Eye (tissue), 1 donor: ENCODE measurements at places on chromosomes 1 and 21.
A peak's percentile ranks its signal among the peaks of the same experiment; 100 is the strongest.

- DNase-seq: no peak
These were observed 488.0 kb downstream of the LMO4 start for GRCh38 chr1:87816646-87817045.

DNA sequence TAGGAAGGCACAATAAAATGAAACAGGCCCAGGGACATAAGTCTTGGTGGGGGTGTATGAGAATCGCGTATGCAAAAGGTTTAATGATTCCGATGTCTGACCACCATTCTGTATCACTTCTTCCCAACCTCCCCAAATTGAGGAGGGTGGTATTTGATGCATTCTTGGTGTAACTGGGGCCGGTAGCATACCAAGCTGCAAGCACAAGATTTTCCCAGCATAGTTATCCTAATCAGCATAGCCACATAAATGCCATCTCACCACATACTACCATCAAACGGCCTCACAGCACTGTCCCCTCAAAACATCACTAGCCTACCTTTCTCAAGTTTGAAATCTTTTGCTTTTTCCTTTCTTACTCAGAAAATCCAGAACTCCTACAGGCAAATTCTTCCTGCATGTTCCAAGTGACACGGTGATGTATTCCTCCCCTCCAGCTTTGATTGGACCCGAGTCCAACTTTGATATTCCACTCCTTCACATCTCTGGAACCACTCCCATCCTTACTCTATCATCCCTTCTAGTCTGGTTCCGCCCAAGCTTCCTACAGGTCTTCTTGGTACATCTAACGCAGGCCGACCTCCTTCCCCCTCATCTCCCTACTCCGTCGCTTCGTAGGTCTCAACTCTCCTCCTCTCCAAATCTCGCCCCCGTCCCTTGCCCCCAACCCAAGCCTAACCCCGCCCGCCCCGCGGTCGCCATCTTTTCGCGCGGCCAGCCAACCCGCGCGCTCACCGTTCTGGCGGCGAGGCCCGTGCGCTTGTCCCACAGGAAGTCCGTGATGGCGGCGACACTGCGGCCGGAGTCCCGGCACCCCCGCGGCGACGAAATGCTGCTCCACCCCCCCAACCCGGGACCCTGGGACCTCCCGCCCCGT lies 600 bp downstream of the CLK2 start:
- DNase-seq: no peak

- peak; percentile 93 for DNase-seq
These were observed 5.3 kb downstream of the DSCAM start for GRCh38 chr21:40841524-40842196.

- DNase-seq: no peak
These were observed 393 bp downstream of the LYSMD1 start for GRCh38 chr1:151165281-151165737.

GRCh38 chr1:50268049-50268448 lies 155.2 kb downstream of the DMRTA2 start:
- peak; percentile 74 for DNase-seq

DNA sequence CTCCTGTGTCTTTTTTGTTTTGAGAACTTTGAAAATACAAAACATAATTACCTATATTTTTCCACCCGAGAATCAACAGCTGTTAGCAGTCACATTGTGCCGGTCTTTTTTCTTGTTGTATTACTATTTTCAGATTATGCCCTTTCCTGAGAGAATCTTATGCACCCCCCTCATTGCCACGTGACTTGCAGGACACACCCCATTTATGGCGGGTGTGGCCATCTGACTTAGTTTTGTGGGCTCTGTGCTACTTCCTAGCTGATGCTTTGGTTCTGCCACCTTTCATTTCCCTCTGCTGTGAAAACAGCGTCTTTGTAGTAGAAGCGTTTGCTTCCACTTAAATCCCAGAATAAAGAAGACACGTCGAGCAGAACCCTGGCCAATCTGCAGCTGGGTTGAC lies 82.8 kb upstream of the SOX13 start:
- no peak for DNase-seq

GRCh38 chr1:178092878-178093493 lies 918 bp upstream of the RASAL2 start:
- no peak for DNase-seq

DNA sequence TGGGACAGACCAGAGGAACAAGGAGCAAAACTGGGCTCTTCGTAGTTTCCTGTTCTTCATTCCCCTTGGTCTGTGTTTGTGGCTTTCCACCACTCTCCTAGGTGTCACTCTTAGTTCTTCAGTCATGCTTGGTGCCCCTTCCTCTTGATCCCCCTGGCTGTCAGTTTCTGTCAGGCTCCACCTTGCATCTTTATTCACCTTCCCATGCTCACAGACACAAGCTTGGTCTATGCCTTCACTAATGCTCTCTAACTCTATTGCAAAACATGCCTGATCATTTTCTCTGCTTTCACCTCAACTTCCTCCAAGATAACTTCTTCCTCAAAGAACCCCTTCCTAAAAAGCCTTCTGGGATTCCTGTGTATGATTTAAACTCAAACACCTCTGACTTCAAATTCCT lies 122.9 kb downstream of the GLUL start:
- no peak for DNase-seq

- DNase-seq: no peak
These were observed 1326.5 kb upstream of the B3GALT2 start for GRCh38 chr1:194512957-194513356.

- DNase-seq: no peak
These were observed 10.2 kb downstream of the AADACL4 start for GRCh38 chr1:12654004-12654567.

DNA sequence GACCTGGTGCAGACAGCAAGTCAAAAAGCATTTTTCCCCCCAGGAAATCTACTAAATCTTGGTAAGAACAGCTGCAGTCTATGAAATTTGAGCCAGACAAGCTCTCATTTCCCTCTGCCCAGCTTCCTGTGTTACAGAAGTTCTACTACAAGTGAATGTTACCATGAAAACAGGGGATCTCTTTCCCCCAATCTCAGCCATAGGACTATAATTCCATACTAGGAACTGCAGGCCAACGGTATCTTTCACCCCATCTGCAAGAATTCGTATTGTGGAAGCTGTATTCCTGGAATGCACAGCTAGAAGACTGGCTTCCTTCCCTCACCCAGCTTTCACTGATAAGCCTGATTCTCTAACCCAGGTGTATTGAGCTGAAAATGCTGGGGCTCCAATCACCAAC lies 1655.4 kb downstream of the BRINP3 start:
- peak; percentile 9 for DNase-seq

- DNase-seq: no peak
These were observed 19.0 kb upstream of the DOCK7 start for GRCh38 chr1:62706985-62707743.

DNA sequence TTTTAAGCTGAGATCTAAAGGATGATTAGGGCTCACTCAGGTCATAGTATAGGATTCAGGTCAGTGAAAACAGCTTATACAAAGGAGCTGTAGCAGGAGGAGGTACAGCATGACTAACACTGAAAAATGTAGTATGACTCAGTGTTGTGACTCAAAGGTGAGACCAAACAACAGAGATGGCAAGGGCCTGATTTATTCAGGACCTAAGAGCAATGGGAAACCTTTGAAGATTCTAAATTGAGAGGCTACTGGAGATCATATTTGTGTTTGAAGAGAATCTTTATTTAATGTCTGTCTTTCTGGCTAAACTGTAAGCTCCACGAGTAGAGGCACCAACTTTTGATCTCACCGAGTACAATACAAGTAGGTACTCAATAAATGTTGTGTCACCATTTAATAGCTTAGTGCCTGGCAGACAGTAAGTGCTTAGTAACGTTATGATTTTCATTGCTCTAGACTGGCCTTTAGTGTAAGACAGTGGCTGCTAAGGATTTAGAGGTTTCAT lies 43.5 kb downstream of the PRKAA2 start:
- no peak for DNase-seq

DNA sequence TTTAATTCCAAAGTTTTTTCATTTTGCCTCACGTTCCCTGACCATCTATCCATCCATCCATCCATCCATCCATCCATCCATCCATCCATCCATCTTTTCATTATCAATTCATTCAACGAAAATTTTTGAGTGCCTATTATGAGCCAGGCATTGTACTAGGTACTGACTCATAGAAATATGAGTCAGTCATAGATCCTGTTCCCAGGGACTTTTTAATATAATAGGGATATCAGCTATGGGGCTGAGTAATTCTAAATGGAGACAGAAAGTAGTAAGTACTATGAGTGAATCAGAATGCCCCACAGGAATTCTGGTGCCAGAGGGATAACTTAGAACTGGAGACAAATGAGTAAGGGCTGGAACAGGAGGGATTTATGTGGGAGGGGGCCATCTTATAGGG lies 49.8 kb upstream of the GNG12 start:
- DNase-seq: no peak

DNA sequence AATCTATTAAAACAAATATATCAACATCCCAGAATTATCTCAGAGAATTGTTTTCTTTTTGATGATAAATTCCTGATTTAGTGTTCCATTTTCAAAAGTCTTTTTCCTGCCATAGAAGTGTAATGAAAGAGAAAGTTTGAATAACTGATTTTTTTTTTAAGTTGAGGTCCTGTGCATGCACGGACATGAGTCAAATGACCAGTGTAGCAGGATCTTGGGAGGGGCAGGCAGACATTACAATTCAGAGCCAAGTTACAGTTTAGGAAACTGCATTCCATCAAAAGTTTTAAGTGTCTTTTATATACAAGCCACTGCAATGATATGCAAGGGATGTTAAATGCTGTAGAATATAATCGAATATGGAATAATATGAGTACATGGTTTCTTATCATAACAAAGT lies 227.5 kb downstream of the HMCN1 start:
- no peak for DNase-seq

- no peak for DNase-seq
These were observed 66.8 kb upstream of the BCL10 start for GRCh38 chr1:85343213-85343611.

- no peak for DNase-seq
These were observed 467.1 kb downstream of the LMO4 start for GRCh38 chr1:87795615-87796337.

DNA sequence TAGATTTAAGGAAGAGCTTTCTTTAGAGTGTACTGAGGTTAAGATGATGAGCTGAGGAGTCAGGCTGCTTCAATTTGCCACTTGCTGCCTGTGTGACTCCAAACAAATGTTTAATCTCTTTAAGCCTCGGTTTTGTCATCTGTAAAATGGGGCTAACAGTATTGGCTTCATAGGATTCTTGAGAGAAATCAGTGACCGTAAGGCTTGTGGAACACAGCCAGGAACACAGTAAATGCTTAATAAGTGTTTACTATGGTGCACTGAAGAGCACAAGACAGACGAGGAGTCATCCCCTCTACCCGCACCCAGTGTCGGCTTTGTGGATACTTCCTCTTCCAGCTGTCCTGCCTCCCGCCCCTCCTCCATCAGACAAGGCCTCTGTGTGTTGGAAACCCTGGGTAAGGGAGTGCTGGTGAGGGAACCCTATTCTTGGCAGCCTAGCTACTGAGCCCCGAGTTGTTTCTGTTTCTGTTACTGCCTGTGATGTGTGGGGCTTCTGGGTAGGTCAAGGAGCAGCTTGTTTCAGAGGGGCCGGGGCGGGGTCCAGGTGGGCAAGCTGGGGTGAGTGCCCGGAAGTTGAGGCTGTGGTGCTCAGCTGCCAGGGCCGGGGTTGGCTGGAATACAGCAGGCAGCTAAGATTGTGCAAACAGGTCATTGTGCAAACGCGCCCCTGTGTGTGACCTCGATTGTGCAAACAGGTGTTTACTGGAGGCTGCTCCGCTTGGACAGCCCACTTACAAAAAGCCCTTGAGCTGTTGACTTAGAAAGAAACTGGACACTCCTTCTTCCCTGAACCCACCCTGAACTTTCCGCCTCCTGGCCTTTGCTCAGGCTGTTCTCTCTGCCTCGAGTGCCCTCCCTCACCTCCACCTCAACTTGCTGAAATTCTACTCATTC lies 4.0 kb upstream of the CSF3R start:
- DNase-seq: no peak

DNA sequence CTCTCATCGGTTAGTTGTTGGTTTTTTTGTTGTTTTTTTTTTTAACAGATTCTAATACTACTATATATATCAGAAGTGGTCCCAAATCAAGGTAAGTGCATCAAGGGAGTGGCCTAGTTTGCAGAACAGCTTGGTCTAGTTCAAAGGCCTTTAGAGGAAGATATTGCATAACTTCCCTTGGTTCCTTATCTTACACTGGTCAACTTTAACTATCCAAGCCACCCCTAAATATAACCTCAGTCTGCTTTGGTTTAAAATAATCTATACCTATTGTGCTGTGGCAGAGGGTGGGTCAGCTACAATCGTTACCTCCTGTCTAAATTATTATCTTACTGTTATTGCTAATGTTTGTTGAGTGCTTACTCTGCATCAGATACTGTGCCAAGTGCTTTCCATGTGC lies 6.9 kb downstream of the S100A12 start:
- DNase-seq: no peak

- peak; percentile 11 for DNase-seq
These were observed 220.7 kb downstream of the LTN1 start for GRCh38 chr21:28771790-28772501.

DNA sequence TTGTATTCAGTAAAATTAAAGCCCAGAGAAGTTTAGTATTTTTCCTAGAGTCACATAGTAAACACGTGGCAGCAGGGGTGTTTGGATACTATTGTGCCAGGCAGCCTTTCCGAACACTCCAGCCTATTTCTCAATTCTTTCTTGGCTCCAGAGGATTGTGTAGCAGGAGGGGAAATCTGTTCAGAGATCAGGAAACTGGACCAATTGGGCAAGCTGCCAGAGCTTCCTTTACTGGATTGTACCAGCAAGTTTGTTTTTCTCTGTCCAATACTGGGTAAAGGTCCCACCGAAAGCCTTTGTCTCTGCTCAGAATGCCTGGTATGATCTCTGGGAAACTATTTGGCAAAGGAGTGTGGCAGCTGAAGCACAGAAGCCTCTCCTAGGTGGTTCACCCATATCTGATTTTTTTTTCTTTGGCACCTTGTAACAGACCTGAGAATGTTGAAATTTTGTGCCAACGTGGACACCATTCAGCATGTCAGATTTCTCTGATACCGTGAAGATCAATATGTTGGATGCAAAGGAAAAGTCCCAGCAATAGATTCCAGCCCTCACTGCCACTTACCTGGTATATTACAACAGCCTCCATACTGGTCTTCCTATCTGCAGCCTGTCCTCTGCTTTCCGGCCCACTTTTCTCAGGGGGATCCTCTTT lies 126.2 kb downstream of the FGGY start:
- DNase-seq: no peak

DNA sequence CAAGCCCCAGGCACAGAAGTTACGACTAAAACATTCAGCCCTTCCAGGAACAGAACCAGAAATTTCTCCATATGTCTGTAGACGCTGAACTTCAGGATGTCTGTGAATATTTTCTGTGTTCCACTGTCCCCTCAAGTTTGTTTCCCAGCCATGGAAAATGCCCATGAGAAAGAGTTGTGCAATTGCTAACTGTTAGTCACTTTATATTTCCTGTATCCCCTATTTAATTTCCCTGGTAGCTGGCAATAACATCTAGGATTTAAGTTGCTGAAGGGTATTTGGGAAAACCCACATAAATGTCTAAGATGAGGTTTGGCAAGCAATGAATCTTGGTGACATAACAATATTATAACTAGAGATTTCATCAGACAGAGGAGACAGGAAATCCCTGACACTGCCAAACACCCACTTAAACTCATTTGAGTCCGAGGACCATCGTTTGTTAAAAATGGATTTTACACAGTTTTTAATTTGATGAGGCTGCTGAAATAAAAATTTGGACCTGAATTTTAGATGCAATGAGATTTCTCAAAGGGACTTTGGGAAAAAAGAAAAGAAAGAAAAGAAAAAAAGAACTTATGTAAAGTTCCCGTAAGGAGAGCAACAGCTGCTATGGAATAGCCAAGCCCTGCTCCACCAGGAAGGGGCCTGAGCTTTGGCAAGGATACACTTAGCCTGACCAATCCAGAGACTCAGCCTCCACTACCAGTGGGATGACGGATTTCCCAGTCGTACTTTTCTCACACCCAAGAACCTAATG lies 21.8 kb upstream of the ERRFI1 start:
- peak; percentile 24 for DNase-seq

- DNase-seq: no peak
These were observed 107.2 kb downstream of the EDEM3 start for GRCh38 chr1:184647471-184647870.
